ENCODE measurements at places on chromosomes 11 and 22. TPM values are rescaled to one million over a fixed set of nuclear protein-coding genes. Genes with fewer than 3 reads are reported as not detected.

The OR8A1 gene
- total RNA-seq: not detected

- no peak overlapping the region for H3K4me3 ChIP-seq
- H3K27me3 ChIP-seq: no peaks in the 10 kb centered on the region
- H3K36me3 ChIP-seq: peaks cover 1% of the 10 kb centered on the region
- no peak overlapping the region for H3K27ac ChIP-seq
Measured at GRCh38 chr11:71443736-71444445, 4.3 kb downstream of the DHCR7 start.

The ARFIP2 gene
- 36.3 TPM for total RNA-seq

The SPA17 gene
- total RNA-seq: 7.1 TPM

DNA sequence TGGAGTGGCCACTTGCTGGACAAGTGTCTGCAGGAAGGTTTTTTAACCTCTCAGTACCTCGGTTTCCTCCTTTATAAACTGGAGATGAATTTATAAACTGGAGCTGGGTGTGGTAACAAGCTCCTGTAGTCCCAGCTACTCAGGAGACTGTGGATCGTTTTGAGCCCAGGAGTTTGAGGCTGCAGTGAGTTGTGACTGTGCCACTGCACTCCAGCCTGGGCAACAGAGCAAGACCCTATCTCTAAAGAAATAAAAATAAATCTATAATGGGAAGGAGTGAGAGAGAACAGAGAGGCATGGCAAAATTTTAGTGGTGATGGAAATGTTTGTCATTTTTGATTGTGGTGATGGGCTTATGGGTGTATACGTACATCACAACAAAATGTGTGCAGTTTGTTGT lies 1.4 kb upstream of the PDGFB start:
- no peak overlapping the region for H3K27ac ChIP-seq
- no peak for DNase-seq
- peaks cover 41% of the 10 kb centered on the region for H3K4me1 ChIP-seq
- H3K27me3 ChIP-seq: peaks cover 21% of the 10 kb centered on the region
- no peaks in the 10 kb centered on the region for H3K36me3 ChIP-seq
- no peak overlapping the region for H3K4me3 ChIP-seq

The OVOL1 gene
- total RNA-seq: not detected

The YPEL1 gene
- 8.7 TPM for total RNA-seq

DNA sequence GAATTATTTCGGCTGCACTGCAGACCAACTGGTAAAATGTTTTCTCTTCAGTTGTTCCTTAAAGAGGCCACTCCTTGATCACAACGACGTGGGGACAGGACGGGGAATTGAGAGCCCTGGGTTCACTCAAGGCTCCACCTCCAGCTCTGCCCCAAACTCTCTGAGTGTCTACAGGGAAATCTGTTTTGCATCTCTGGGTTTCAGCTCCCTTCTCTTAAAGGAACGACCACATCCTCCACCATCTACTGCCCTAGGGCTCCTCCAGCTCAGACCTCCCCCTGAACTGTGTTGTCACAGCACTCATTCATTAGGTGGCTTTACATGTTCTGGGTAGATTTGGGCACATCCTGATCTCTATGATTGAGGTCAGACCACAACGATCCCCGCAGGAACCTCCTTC lies 5.1 kb upstream of the PPFIA1 start:
- no peaks in the 10 kb centered on the region for H3K36me3 ChIP-seq
- no peak for DNase-seq
- H3K27me3 ChIP-seq: no peaks in the 10 kb centered on the region
- no peaks in the 10 kb centered on the region for H3K4me1 ChIP-seq

The MMP7 gene
- total RNA-seq: not detected

- no peak overlapping the region for H3K27ac ChIP-seq
Measured at GRCh38 chr22:29860006-29860766, 22.1 kb upstream of the ASCC2 start.

DNA sequence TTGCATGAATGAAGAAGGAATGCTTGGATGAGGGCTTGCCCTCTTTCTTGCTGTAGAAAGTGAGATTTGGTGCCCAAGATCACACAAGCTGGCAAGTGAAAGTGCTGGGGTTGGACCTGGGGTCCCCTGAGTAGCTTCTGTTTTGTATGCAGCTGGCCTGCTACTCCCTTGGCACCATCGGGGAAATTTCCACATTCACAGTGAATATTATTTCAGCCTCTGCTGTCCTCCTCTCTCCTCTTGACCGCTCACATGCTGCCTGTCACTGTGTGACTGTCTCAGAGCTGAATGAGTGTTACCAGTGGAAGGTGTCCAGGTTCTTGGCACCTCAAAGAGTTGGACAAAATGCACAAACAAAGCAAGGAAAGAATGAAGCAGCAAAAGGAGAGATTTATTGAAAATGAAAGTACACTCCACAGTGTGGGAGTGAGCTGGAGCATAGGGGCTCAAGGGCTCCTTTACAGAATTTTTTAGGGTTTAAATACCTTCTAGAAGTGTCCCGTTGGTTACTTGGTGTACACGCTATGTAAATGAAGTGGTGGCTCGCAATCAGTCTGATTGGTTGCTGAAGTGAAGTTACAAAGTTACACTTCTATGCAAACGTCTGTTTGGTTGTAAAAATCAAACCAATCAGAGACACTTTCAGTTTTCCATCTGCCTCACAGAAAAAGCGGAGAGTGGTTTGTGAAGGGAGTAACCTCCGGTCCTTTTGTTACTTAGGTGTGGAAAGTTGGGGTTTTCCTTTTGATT lies 87.4 kb downstream of the DEPDC5 start:
- no peaks in the 10 kb centered on the region for H3K4me1 ChIP-seq
- peak overlapping the region; percentile 21 for H3K27ac ChIP-seq

GRCh38 chr11:26137651-26138050 lies 194.3 kb upstream of the ANO3 start:
- H3K27ac ChIP-seq: no peak overlapping the region
- H3K27me3 ChIP-seq: no peaks in the 10 kb centered on the region
- H3K36me3 ChIP-seq: no peaks in the 10 kb centered on the region
- H3K4me3 ChIP-seq: no peak overlapping the region
- no peak for DNase-seq

- no peak overlapping the region for H3K27ac ChIP-seq
- H3K27me3 ChIP-seq: no peaks in the 10 kb centered on the region
- H3K4me3 ChIP-seq: no peak overlapping the region
- DNase-seq: no peak
- peaks cover 11% of the 10 kb centered on the region for H3K4me1 ChIP-seq
- H3K36me3 ChIP-seq: no peaks in the 10 kb centered on the region
Measured at GRCh38 chr11:121763526-121763925, 310.8 kb upstream of the SORL1-AS1 start.

DNA sequence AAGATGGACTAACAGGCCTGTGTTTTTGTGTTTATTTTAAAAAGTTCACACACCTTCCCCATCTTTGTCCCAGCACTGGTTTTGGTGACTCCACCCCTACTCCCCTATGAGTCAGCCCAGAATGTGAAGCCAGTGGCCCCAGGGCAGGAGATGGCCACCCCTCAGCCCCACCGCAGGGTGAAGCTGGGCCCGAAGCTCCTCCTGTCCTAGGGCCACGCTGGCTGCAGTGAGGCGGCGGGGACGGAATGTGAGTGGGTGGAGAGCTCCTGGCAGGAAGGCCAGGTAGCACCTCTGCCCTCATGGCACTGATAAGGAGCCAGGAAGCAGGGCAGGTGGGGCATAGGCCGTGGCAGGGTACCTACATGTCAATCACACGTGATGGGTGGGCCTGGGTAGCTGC lies 39.9 kb downstream of the SGSM3 start:
- DNase-seq: no peak
- no peaks in the 10 kb centered on the region for H3K27me3 ChIP-seq
- no peak overlapping the region for H3K4me3 ChIP-seq
- peaks cover 50% of the 10 kb centered on the region for H3K36me3 ChIP-seq
- H3K27ac ChIP-seq: no peak overlapping the region

The C22orf31 gene
- not detected for total RNA-seq

GRCh38 chr22:16949561-16949960 lies 58.5 kb downstream of the GAB4 start:
- H3K4me1 ChIP-seq: peaks cover 15% of the 10 kb centered on the region
- no peak overlapping the region for H3K27ac ChIP-seq

Measured in sigmoid colon (tissue), 7 donors.